ENCODE measurements at places on chromosomes 2 and 18.

- DNase-seq, result no peak
These were observed 255.1 kb upstream of the TMEM200C start for GRCh38 chr18:6150430-6150829.

GRCh38 chr2:222715742-222716141 lies 44.3 kb downstream of the MOGAT1 start:
- DNase-seq, result no peak

DNA sequence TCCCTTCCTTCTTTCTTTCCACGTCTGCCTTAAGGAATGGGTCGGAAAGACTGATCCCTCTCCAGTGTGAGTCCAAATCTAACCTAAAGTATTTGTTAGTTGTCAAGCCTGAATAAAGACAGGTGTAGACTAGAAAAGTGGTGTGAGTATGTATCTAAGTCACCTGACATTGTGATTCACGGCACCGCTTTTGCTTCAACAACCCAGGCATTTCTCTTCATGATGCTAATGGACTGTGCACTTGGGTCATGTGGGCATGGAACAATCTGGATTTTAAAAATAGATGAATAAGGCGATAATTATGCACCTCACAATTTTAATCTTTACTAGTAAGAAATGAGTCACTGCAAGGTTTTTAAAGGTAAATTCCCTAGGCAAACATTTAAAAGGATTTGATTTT lies 107.5 kb downstream of the LIPG start:
- DNase-seq, result no peak

GRCh38 chr2:31561823-31562222 lies 18.9 kb downstream of the SRD5A2 start:
- DNase-seq, result no peak

DNA sequence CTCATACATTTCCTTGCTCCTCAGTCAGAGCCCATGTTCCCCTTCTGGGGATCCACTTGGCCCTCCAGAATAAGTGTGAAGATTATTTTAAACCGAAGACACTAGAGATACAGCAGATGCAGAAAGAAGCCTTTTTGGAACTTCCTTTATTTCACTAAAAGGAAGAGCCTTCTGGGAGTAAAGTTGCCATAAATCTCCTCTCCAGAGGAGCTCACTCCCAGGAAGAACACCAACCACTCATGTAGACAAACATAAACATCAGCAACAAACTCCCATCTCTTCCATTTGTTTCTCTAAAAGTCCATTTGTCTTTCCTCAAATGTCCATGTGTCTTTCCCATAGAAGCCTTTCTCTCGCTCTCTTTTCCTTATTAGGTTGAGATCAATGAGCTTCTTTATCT lies 62.4 kb upstream of the MSH6 start:
- no peak for DNase-seq

GRCh38 chr2:112588611-112589045 lies 4.2 kb downstream of the CHCHD5 start:
- no peak for DNase-seq

- DNase-seq, result no peak
These were observed 199.1 kb downstream of the PRKCE start for GRCh38 chr2:45850558-45850957.

DNA sequence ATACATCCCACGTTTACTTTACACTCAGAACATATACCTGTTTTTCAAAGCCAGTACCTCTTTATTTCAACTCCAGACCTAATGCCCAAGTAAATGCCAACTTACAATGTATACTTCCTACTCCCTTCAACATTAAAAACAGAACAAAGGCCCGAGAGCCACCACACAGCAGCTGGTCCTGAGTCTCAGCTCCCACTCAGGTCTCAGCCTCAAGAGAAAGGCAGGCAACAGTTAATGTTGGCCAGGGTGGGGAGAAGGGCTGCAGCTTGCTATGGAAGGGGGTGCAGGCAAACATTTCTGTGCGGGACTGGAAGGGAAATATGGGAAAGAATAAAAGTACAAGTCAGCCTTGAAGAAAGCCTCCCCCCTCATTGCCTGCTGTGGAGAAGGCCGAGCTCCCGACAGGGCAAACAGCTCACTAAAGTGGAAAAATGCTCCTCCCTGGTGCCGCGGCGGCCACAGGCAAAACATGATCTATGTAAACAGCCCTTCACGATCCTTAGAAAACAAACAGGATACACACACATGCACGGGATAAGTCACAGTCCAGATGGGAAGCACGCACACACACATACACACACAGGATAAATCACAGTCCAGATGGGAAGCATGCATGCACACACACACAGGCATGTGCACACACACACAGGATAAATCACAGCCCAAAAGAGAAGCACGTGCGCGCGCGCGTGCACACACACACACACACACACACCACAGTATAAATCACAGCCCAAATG lies 67.4 kb downstream of the ADNP2 start:
- no peak for DNase-seq

DNA sequence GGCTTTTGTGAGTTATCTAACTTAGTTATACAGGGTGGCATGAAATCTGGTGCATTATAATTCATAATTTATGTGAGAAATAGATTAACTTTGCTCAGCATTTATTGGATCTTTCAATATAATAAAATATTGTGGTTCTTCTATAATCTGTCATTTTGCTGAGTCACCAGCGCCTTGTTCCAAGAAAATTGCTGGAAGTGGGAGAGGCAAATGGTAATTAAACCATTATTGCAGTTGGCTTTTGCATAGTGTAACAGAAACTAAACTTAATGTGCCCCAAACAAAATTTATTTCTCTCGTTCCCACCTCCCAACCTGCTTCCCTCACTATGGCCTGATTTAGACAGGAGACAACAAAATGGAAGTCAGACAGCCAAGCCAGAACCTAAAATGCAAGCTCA lies 146.3 kb downstream of the GALR1 start:
- DNase-seq, result no peak

DNA sequence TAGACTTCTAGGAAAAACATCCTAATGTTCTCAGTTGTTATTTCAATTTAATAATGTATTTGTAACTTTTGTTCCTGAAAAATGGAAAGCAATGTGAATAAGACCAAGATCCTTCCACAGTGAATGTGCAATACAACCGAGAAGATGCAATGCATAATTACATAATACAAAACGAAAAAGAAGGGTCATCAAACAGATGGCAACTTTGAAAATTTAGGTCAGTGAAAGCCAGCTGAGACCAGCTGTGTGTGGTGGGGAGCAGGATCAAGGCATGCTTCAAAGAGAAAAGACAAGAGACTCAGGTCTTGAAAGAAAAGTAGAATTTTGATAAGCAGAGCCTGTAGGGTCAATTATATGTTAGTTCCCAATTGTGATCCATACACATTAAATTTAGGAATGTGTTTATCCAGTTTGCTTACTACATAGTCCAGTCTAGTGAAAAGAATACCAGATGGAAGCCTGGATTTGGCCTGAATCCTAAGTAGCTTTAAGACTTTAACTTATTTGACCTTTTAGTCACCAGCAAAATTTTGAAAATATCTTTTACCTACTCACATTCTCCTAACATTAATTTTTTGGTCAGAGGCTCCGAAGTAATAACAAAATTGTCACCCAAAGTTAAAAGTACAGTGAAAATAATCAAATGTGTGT lies 93.7 kb downstream of the COBLL1 start:
- no peak for DNase-seq

DNA sequence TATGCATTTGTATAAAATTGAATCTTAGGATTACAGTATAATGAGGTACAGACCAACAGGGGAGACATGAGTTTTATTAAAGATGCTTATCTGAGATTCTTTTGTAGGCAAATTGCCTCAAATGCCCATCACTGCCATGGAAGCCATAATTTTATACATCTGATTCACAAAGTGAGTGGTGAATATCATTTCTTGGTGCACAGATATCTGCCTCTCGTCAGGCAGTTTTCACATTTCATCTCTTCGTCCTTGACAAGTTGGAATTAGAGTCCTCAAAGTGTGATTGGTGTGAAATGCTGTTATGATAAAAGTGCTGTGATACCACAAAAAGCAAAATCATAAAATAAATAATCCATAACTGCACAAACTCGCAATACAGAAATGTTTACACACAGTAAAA lies 1602.8 kb upstream of the DDX18 start:
- DNase-seq, result no peak

DNA sequence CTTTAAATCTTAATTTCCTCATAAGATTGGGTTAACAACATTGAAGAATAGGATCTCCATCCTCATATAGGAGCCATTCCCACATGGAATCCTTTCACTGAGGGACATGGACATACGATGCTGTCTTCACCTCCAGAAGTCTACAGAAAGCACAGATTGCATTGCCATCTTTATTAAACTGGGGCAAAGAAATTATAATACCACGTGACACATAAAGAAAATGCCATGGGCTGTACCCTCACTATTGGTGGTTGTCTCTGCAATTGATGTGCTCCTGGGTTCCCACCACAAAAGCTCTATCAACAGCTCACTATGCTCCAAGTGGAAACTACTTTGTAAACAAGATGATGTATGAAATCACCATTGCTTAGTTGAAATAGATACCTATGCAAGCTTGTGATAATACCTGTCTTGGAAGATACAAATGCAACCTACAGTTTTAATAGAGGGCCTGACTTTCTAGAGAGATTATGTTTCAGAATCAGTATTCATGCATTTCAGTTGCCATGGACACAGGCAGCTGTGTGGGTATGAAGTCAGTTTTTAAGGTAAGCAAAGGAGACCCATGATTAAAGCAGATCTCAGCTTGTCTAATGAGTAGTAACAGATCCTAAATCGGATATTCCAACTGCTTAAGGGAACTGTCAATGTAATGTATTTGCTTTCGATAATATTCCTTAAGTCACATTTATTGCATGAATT lies 337.0 kb downstream of the RAD51AP2 start:
- DNase-seq, result no peak

DNA sequence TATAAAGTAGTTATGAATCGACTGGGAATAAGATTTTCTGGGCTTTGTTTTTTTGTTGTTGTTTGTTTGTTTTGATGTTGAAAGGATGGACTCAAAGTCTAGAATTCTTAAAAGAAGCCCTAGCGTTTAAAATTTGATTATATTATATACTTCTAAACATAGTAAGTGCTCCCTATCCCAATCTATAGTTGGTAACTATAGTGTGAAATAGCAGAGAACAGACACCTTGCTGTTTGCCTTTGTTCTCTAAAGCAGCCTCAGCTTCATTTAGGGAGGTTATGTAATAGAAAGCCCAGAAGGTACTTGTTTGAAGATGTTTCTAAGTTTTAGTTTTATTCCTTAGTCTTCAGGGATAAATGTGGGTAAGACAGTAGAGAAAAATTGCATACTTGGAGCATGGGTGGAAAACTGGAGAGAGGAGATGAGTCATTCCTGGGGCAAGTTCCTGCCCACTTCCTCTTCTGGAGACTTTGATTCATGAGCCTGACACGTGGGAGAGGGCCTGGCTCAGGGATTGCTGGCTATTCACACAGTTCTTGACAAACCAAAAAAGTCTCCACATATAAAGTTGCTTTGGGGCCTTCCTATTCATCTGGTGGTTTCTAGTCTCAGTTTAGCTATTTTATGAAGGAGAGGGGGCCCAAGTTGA lies 131.9 kb downstream of the MYO1B start:
- DNase-seq, result peak; percentile 90

- no peak for DNase-seq
These were observed 68.5 kb upstream of the ZNF532 start for GRCh38 chr18:58796220-58796619.

DNA sequence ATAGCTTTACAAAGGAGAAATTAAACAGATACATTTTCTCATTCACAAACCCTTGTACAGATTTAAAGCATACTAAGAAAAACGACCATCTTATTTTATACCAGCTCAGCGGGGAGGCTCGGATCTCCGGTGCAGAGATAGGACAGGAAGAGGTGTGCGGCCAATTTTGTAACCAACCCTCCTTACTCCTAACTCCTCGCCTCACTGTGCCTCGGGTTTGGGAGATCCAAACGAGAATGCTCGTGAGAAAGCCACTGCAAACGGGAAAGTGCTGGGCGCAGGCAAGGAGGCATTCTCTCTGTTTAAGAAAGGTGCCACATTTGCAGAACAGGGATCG lies 1.2 kb downstream of the KDSR start:
- peak; percentile 10 for DNase-seq

DNA sequence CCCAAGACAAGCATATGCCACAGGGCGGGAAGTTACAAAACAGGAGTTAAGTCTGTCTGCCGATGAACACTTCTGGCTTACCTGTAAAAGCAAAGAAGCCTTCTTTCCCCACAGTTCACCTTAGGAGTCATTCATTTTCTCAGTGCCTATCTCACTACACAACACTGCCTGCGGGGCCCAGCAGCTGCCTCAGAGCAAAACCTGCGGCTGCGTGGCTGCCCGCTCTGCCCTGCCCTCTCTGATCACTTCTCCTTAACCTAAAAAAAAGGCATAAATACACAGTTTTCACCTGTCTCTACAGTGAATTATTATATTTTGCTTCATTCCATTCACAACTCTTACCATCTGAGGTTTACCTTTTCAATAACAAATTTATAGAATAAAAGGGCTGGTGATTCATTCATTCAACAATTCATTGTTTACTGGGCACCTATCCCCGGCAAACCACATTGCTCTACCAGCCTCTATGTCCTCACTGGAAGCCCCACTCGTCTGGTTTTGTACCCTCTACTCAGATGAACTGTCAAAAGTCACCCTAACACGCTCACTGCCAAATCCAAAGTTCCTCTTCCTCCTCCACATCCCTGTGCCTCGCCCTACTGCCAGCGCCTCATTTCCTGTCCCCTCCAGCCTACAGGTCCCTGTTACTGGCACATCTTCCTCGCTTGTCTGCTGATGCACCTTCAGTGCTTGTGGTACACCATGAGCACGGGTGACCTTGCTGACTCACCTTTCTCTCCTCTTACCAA lies 31.4 kb downstream of the AFG3L2 start:
- no peak for DNase-seq

DNA sequence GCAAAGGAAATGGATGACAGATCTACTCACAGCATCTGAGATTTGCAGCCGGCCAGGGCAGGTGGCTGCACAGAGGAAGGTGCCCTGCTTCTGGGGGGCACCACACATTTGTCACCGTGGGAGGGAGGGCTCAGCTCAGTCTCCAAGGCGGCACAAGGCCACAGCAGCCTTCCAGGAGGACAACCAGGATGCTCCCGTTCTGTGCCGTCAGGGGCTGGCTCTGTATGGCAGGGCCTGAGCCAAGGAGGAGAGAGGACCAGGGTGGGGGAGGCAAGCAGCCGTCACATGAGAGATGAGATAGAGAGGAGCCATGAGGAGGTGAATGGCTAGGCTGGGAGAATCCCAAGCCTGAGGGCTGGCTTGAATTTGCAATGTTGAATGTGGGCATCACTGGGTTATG lies 4.6 kb upstream of the BOK start:
- no peak for DNase-seq

GRCh38 chr2:96856776-96857666 lies 795 bp downstream of the ANKRD39 start:
- DNase-seq, result peak; percentile 55

DNA sequence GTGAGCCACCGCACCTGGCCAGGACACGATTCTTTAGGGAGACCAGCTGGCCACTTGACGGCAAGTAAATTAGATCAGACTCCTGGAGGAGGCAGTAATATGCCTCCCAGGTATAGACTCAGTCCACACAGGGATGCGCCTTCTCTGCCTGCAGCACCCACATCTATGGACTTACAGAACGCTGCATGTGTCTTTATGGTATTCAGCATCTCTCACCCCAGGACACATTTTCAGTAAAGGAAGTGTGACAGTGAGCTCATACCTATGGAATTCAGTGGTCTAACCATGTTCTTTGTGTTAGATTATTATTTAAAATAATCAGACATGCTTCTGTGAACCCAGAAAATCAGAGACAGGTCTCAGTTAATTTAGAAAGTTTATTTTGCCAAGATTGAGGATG lies 5.9 kb upstream of the NARS1 start:
- no peak for DNase-seq
